ENCODE measurements at places on chromosomes 7 and 10. TPM values are rescaled to one million over a fixed set of nuclear protein-coding genes. Genes with fewer than 3 reads are reported as not detected.

Gene FRAT2
- total RNA-seq, result 12.3 TPM

Gene SDK1
- total RNA-seq, result 0.45 TPM

Gene PTPRE
- total RNA-seq, result 30.8 TPM

Gene SPDYE5
- total RNA-seq, result 0.13 TPM

Gene HOXA10
- 0.29 TPM for total RNA-seq

Gene ADRA2A
- total RNA-seq, result not detected

Gene PNLIP
- not detected for total RNA-seq

Gene BMPR1A
- total RNA-seq, result 10.3 TPM

Gene LRRD1
- total RNA-seq, result not detected

Gene FGFR2
- total RNA-seq, result not detected

Gene PON1
- total RNA-seq, result not detected

Gene SFRP4
- not detected for total RNA-seq

Gene PNLIPRP2
- not detected for total RNA-seq

Gene EN2
- total RNA-seq, result not detected

Gene AKR1C8
- 0.91 TPM for total RNA-seq

Gene TMEM236
- total RNA-seq, result 0.05 TPM

Gene LRMDA
- not detected for total RNA-seq

Gene ZNF365
- not detected for total RNA-seq

Gene WEE2
- not detected for total RNA-seq

Gene BICC1
- not detected for total RNA-seq

Gene ANXA8L1
- total RNA-seq, result not detected
